T47D (cell line): ENCODE measurements at places on chromosomes 7 and 10.

- DNase-seq = no peak
Measured at GRCh38 chr10:72229261-72230251, 13.5 kb upstream of the ASCC1 start.

DNA sequence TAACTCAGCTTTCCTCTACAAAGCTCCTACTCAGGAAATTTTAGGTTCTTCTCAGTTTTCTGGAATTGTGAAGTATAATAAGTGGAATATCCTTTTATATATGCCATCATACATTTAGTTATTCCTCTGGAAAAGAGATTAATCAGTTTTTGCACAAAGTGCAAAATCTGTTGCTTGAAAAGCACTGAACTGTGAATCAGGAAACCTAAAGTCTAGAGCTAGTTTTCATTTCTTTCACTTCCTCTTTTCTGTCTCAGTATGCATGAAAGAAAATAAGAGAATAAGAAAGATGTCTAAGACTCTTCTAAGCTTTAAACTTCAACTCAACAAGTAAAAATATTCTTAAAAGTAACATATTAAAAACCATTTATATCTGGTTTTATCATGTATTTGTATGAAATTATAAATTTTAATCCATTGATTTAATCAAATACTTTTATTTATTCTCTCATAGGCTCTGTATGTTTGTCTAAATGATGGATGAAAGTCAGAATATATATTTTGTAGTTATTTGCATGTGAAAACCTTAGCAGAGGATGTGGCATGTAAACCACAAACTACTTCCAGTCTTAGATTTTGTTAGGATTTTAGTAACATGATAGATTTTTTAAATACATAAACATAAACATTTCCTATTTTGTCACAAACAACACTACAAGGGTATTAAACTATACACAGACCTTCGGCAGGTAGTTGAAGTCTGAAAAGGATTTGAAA, 1073.0 kb downstream of the XPNPEP1 start:
- no peak for DNase-seq

GRCh38 chr10:130432850-130433249, 296.7 kb downstream of the GLRX3 start:
- no peak for DNase-seq

- DNase-seq = no peak
Measured at GRCh38 chr7:117066668-117067067, 113.4 kb downstream of the ST7 start.

- no peak for DNase-seq
Measured at GRCh38 chr7:36301914-36302771, 87.5 kb upstream of the ANLN start.

- DNase-seq = no peak
Measured at GRCh38 chr7:20141666-20142065, 75.5 kb downstream of the MACC1 start.

DNA sequence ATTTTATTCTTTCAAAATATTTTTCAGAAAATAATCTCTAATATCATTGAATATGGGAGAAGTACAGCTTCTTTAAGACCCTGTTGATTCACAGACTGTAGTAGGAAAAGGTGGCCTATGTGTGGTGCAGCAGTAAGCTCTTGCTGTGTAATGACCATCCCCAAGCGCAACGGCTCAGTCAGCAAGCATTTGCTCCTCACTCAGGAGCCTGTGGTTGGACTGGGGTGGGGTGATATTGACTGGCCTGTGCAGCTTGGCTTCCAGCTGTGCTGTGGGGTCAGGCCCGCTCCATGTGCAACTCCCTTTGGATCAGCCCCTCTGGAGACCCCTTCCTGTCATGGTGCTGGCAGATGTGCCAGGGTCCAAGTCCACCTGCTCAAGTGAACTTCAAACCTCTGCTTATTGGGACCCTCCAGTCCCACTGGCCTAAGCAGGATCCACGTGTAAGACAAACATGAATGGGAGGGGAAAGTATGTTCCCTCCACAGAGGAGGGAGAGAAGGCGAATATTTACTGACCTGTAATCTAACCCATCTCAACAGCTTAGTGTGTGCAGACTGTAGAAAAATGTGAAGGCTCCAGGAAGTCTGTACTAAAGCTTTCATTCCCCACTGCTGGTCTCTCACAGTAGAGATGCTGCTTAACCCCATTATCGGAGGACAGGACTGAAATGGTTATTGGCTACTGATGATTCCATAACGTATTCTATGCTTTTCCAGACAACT, 239.7 kb downstream of the WDR37 start:
- DNase-seq = peak; percentile 54

DNA sequence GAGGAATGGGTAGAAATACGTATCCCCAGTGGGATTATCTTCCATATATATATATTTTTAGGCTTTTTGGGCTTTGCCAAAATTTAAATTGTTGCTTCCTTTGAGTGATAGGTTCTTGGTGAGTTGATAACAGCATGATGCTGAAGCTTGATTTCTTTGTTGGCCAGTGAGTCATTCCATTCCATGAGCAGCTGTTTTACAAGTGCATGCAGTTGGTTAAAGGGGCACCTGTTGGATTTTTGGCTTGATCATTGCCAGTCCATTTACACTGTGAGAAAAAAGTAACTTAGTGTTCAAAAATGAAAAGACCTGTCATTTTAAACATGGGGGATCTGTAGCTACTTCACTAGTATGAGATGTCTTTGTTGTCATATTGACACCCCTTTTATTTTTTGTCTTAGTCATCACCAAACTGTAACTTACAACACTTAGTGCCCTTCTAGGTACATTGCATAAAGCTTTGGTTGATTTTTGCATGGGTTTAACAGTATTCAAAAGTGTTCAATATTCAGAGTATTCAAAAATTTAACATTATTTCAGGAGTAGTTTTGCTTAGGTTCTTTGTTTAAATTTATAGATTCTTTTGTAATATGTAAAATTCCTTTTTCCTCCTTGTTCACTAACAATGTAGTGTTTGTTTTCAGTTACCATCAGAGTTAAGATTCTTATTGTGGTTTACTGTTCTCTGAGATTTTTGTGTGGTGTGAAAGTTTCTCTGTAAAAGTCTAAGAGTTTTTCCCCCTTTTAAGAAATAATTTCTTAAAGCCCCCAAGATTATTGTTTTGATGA, 8.8 kb downstream of the AKAP9 start:
- DNase-seq = no peak

GRCh38 chr10:132878091-132878729, 64.2 kb downstream of the CFAP46 start:
- DNase-seq = no peak

DNA sequence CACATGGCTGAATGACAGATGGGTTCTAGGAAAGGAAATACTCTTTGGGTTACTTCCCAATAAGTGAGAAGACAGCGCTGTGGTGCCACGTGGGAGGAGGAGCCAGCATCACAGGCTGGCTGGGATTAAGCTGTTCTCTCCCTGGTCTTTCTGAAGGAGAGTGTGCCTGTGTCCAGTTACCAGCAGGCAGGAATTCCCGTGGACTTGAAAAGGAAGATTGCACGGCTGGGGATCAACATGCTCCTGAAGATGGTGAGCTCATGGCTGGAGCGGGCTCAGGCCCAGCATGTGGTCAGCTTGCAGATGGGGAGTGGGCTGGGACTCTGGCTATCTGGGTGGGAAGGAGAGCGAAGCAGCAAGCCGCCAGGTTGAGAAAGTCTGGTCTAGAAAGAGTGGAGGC, 8.1 kb downstream of the ADCK2 start:
- DNase-seq = no peak

GRCh38 chr10:106771154-106771553, 393.4 kb downstream of the SORCS1 start:
- no peak for DNase-seq

GRCh38 chr10:27529010-27529783, 25.1 kb downstream of the RAB18 start:
- DNase-seq = no peak
